ENCODE measurements at places on chromosomes 5 and 9.
A peak's percentile ranks its signal among the peaks of the same experiment; 100 is the strongest.

DNA sequence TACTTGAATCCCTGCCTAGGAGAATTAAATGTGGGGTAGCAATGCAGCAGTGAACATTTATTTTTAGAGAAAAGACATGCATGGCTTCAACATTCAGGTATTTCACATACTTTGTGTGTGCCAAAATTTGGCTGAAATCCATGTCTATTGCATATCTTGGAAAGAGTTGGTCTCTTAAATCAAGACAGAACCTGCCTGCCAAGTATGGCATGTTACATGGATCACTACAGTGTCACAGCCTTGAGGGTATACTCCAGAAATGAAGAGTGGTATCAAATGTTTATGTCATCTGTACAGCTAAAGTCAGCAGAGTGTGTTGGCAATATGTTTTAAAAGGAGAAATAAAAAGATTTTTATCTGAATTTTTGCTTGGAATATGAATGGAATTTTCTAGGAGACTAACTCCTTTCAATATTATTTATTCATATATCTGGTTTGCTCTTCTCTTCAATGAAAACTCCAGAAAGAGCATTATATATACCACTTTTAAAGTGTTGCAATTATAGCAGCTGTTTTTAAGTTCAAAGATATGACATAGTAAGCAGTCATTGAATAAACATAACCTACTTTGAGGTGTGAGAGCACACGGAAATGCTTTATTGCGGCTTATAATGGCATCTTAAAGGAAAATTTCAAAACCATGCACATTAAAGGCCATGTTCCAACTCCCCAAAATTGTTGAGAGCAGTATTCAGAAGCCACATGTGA, 95.4 kb upstream of the MINAR2 start:
- no peak for DNase-seq

- no peak for DNase-seq
These were observed at the start of gene UNC5A for GRCh38 chr5:176810081-176810597. Gene UNC5A, plus strand, starts transcription at chr5:176810559. Its CDS starts 192 bp downstream, at chr5:176810751.

DNA sequence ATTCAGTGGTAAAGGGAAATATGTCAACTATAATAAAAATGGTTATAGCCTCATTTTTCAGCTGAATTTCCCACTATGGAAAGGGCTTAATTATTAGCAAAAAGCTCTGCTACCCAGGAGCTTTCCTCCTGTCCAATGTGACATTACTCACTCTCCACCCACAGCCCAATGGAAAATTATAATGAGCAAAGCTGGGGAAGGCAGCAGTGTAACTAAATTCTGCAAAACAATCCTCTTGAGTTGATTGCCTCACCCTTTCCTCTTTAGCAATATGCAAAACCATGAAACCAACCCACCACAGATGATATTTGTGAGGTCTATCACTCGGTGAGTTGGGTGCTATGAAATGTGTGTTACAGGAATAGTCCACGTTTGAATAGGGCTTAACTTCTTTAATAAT, 14.0 kb upstream of the PLPPR1 start:
- DNase-seq: no peak

DNA sequence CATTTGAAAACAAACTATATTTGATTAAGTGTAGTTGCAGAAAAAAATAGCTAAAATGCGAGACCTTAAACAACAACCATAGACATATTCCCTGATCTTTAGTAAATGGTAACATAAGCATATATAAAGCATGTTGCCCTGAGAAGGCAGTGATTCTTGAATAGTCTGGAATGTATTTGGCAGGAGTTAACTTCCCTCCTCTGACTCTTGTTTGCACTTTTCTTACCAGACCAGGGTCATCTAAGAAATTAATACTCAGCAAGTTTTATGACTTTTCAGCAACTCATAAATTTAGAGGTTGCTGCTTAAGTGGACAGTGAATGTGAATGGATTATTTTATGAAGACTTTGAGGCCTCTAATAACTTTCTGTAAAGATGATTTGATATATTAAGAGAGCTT, 55.3 kb upstream of the NUDT12 start:
- no peak for DNase-seq

- DNase-seq: no peak
These were observed 136.7 kb downstream of the GCNT1 start for GRCh38 chr9:76595645-76596044.

GRCh38 chr5:137792303-137792702, 38.1 kb upstream of the HNRNPA0 start:
- DNase-seq: no peak

DNA sequence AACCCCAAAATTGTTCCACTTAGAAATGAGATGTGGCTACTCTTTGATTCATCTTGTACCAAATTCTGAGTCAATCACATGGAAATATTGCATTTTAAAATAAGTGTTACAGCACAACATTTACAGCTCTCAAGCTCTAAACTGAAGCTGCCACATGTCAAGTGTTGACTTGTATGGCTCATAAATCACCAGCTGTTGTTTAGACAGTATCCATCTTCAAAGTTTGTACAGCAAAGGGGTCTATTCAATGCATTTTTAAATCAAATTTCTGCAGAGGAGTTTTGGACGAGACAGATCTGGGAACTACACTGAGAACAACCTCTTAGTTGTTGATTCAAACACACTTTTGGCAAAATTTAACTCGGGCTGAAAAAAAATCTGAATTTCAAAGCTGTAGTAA, 31.4 kb downstream of the CHSY3 start:
- DNase-seq: no peak

GRCh38 chr5:132865668-132866341, 464 bp downstream of the GDF9 start:
- DNase-seq: no peak

GRCh38 chr5:30874241-30875034, 319.0 kb upstream of the CDH6 start:
- DNase-seq: no peak

DNA sequence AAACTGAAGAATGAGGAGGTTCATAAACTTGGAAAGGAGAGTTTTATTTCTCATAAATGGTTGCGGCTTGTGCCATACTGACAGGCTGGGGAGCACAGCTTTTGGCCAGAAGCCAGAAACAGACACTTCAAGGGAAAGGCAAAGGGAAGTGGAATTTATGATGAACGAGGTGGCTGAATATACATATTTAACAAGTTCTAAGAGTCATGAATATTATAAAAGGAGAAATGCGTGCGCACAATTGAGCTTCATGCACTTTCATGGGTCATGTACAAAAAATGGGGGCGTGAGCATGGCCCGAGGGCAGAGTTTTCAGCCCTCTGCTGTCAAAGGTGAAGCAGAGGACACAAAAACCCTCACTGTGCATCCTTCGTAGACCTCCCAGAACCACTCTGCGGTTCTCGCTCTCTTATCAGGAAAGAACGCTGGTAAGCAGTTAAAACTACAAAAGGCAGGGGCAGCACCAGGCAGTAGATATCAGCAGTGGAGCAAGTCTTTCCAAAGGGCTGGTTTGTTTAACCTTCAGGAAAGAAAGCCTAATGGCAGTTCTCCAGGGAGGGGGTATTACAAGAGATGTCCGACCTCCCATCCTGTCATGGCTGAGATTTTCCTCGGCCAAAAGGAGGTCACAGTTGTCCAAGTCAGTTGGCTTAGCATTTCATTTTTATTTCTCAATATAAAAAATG, 29.0 kb downstream of the AUH start:
- no peak for DNase-seq

DNA sequence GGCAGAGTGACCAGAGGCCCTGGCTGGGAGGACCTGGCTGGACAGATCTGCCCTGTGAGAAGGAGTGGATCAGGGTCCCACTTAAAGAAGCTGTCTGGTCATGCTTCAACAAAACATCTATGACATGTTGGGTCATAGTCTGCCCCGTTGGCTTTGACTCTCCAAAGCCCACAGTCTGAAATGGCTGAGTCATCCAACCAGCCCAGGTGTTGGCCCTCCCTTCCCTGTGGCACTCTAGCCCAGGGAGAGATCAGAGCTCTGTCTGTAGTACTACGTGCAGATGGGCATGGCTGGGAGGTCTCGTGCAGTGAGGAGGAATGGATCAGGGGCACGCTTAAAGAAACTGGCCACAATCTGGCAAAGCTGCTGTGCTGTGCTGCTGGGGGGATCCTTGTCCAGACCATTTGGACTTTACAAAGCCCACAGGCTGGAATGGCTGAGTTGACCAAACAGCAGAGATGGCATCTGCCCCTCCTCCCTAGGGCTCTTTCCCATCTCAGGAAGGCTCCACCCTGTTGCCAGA, 206.1 kb downstream of the TUSC1 start:
- no peak for DNase-seq

GRCh38 chr9:75378036-75378435, 289.7 kb downstream of the OSTF1 start:
- DNase-seq: no peak

GRCh38 chr5:155309021-155309746, 295.6 kb downstream of the KIF4B start:
- DNase-seq: no peak

DNA sequence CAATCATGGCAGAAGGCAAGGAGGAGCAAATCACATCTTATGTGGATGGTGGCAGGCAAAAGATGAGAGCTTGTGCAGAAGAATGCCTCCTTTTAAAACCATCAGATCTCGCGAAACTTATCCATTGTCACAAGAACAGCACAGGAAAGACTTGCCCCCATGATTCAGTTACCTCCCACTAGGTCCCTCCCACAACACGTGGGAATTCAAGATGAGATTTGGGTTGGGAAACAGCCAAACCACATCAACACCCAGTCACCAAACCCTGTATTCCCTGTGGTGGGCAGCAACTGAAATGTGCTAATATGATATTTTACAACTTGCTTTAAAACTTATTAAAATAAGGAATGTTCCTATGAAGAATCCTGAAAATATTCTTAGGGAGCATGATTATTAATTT, 54.2 kb downstream of the RASGRF2 start:
- no peak for DNase-seq

DNA sequence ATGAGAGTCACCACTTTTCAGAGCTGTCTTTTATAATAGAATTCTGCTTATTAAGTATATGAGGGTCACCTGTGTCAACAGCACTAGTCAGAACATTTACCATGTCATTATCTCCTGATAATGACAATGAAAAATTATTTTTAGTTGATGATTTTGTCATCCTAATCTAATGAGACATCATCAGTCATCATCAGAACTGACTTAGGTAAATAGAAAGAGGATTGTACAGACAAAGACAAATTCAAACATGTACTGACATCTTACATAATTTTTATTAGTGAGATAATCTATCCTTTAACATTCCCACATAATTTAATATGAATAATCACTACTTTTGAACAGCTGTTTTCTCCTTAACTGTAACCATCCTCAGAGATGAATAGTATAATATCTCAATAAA, 22.6 kb downstream of the CDH9 start:
- peak; percentile 39 for DNase-seq

- no peak for DNase-seq
These were observed 246.7 kb downstream of the GAS1 start for GRCh38 chr9:86700629-86701028.

DNA sequence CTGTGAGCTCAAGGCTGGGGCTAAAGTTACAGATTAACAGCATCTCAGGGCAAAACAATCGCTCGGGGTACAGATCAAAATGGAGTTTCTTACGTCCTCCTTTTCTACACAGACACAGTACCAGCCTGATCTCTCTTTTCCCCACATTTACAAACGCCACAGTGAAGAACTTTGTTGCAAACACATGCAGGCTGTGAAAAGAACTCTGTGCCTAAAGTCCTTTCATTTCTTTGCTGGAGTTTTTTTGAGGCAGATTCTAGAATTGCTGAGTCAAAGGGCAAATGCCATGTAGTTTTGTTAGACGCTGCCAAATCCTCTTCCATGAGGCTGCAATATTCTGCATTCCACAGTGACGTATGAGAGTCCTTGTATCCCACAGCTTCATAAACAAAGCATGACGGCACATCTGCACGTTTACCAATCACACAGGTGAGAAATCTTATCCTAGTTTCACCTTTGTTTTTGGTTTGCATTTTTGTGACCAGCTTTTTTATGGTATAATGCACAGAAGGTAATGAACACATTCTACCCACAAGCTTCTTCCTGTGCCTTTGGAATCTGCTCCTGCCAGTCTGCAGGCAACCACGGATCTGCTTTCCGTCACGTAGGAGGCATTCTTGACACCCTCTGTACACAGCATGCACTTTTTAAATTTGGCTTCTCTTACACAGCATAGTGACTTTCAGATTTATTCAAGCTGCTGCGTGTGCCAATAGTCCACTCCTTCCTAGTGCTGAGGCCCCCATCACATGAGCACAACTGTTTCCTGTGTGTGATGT, 44.6 kb upstream of the LPCAT1 start:
- DNase-seq: no peak

Data from NCI-H1930 (cell line).